Fibroblast of skin of left biceps (primary cell): ENCODE measurements at places on chromosomes 11 and 22.

DNA sequence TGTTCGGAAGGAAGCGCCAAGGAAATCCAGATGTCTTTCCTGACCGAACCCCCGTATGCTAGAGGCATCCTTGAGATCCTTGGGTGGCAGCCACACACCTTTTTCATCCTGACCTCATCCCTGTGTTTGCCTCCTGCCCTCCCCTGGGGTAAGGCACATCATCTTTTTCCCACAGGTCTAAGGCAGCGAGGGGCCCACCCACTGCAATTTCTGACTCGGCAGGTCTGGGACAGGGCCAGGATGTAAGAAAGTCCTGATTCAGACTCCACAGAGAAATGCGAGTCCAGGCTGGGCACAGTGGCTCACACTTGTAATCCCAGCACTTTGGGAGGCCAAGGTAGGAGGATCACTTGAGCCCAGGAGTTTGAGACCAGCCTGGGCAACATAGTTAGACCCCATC lies 10.5 kb downstream of the ZMAT5 start:
- no peak for DNase-seq

DNA sequence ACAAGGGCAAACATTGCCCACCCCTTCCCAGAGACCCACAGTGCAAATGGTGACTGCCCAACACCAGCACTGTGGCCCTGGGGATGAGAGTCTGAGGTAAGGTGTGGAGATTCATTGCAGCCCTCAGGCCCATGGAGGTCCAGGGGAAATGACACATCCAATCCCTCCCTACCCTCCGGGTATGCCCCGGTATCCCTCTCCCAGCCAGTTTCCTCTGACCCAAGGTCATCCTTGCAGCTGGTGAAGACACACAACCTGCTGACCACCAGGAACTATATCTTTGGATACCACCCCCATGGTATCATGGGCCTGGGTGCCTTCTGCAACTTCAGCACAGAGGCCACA lies 18.9 kb upstream of the UVRAG start:
- no peak for DNase-seq

DNA sequence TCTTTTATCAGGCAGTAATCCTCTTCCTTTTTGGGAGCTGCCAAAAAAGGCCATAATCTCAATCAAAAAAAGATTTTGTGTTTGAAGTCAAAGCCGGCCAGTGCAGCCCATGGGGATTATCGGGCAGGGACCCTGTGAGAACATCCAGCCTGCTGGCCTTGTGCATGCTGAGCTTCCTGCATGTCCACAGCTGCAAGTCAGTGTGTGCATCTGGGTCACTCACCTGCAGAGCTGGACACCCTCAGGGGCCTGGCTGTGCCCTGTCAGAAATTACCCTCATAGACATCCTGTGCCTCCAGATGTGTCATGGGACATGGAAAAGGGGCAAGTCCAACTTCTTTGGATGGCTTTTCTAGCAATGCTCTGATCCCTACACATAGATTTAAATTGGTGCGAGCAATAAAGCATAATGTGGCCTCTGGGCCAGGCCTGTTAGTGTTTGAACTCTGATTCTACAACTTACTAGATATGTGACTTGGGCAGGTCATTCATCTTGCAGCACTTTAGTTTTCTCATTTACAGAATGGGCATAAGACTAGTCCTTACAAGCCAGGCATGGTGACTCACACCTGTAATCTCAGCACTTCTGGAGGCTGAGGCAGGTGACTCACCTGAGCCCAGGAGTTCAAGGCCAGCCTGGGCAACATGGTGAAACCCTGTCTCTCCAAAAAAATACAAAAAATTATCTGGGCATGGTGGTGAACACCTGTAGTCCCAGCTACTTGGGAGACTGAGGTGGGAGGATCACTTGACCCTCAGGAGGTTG lies 81.6 kb upstream of the LARGE1 start:
- DNase-seq = no peak

DNA sequence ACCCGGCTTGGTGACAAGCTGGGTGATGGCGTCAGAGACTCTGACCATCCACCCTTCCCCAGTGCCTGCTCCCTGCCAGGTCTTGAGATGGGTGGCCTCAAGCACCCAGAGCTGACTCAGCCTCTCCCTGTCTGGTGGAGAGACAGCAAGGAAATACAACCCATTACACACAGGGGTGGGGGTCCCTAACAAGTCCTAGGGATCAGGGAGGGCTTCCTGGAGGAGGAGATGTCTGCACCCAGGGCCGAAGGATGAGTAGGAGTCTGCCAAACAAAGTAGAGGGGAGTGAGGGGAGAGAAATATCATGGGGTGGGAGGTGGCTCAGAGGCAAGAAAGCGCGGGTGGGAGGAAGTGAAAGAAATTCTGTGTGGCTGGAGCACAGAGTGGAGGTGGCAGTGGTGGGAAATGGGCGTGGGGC lies 6.8 kb downstream of the MAFF start:
- no peak for DNase-seq

DNA sequence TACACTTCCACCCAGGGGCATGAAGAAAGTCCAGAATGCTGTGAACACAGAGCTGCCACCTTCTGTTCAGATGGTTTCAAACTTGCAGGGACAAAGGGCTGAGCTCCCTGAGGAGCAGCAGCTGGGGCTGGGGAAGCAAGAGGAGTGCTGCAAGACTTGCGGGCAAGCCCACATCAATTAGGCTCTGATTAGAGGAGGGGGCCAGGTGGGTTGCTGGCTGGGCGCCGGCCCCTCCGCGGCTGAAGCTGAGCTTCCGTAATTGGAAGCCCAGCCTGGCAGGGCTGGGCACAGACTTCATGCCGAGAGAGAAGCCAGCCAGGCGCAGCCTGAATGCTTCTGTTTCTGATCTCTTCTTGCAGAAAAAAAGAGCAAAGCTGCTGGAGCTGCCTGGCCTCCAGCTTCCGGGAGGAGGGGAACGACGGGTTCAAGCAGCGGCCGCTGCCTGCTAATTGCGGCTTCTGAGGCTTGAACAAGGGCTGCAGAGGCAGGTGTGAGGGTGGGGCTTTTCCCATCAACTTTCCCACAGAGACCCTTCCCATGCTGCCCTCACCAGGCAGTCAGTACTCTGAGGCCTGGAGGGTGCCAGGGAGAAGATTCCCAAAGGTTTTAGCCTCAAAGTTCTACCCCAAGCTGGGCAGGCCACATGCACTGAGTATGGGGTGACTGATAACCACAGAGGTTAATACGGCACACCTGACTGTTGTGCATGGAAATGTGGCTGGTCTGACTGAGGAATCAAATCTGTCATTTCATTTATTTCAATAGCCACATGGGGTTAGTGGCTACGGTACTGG lies 91.1 kb upstream of the LMO1 start:
- no peak for DNase-seq

GRCh38 chr22:32226326-32227104 lies 21.6 kb upstream of the RFPL2 start:
- no peak for DNase-seq
